ENCODE measurements at places on chromosomes 1 and 21.
A peak's percentile ranks its signal among the peaks of the same experiment; 100 is the strongest.

GRCh38 chr1:163257763-163258162 lies 55.0 kb upstream of the RGS5 start:
- DNase-seq = no peak
- no peak overlapping the region for H3K27ac ChIP-seq
- H3K4me3 ChIP-seq = no peak overlapping the region
- H3K4me1 ChIP-seq = no peaks in the 10 kb centered on the region
- H3K27me3 ChIP-seq = no peaks in the 10 kb centered on the region

DNA sequence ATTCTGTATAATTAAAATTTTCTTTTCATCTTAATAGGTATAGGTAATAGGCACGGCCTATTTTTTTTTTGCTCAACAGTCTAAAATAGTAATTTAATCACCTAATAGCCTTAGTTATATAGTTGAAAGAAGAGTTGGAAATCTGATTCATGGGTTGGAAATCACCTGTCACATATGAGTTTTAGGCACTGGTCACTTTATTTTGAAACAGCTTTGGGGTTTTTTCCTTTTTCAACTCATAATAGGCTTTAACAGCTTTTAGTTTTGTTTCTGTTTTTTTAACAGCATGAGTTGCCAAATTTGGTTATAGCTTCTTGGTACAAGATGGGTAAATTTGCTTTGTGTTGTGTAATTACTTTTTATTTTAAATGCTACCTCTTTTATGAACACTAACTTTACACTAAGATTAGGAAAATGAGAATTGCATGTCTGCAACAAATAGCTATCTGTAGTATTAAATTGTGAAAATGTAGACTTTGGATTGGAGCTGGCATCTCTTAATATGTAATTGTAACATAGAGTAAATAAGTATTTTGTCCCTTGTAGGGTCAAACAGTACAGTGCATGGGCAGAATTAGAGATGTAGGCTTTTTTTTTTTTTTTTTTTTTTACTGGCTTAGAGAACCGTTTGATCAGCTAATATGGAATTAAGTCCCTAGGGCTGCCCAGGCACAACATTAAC lies 109.8 kb downstream of the OSBPL9 start:
- H3K36me3 ChIP-seq = no peaks in the 10 kb centered on the region
- no peaks in the 10 kb centered on the region for H3K27me3 ChIP-seq
- peak overlapping the region; percentile 36 for H3K4me3 ChIP-seq
- peak overlapping the region; percentile 63 for H3K27ac ChIP-seq
- peaks cover 34% of the 10 kb centered on the region for H3K4me1 ChIP-seq

DNA sequence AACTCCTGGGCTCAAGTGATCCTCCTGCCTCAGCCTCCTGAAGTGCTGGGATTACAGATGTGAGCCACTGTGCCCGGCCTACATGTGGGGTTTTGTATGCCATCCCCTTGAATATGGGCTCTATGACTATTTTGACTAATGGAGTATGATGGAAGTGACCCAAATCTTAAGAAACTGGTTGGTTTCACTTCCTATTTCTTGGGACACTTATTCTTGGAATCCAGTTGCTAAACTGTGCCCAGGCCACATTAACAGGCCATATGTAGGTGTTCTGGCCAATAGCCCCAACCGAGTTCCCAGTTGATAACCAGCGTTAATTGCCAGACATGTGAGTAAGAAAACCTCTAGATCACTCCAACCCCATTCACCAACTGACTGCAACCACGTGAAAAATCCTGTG lies 36.3 kb upstream of the CLIC4 start:
- no peaks in the 10 kb centered on the region for H3K36me3 ChIP-seq
- H3K27ac ChIP-seq = no peak overlapping the region
- DNase-seq = no peak

GRCh38 chr21:42446531-42446930 lies 42.8 kb downstream of the UBASH3A start:
- H3K4me1 ChIP-seq = no peaks in the 10 kb centered on the region
- peaks cover 83% of the 10 kb centered on the region for H3K27me3 ChIP-seq
- H3K4me3 ChIP-seq = no peak overlapping the region
- no peaks in the 10 kb centered on the region for H3K36me3 ChIP-seq

DNA sequence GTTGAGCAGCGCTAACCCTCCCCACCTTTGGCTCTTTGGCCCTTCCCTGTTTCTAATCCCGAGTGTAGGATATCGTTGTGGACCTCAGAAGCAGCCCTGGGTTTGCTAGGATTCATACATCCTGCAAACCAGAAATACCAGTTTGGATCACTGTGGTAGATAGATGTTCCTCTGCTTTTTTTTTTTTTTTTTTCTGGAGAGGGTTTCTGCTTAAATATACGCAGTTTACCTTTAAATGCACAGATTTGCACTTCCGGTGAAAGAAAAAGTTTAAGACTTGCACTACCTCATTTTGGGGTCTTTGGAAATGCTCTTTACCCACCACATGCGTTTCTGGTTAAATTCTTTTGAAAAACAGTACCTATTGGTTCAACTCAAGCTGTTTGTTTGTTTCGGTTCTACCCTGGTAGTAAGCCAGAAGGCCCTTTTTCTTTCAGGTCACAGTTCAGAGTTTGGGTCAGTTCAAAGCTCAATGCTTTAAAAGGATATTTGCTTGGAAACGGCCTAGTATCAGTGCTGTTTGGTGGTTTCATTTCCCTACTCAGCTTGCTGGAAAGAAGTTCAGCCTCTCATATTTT lies 908 bp downstream of the DDI2 start:
- peaks cover 7% of the 10 kb centered on the region for H3K4me1 ChIP-seq
- DNase-seq = peak; percentile 54
- H3K36me3 ChIP-seq = 0 out of 2 replicates have a peak, but pooled peaks cover 2% of the 10 kb centered on the region
- H3K27ac ChIP-seq = peak overlapping the region; percentile 75
- H3K4me3 ChIP-seq = peak overlapping the region; percentile 88

DNA sequence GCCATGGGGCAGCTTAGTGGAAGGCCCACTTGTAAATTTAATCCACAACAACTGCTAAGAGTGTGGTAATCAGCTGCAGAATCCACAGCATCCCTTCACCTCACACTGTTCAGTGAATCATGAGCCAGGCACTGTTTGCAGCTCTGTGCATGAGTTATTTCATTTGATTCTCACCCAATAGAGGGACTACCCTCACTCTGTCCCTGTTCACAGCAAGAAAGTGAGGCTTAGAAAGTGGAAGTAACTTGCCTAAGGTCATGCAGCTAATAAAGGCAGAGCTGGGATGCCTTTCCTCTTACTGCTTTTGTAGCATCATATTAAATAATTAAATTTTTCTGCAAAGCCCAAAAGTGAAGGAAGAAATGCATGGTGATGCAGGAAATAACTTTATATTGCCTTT lies 346.5 kb upstream of the PLD5 start:
- H3K27ac ChIP-seq = no peak overlapping the region
- H3K4me1 ChIP-seq = no peaks in the 10 kb centered on the region
- no peak overlapping the region for H3K4me3 ChIP-seq
- no peak for DNase-seq
- no peaks in the 10 kb centered on the region for H3K27me3 ChIP-seq

- no peaks in the 10 kb centered on the region for H3K27me3 ChIP-seq
- H3K36me3 ChIP-seq = no peaks in the 10 kb centered on the region
- no peak for DNase-seq
- no peaks in the 10 kb centered on the region for H3K4me1 ChIP-seq
These were observed 77.2 kb downstream of the MPZL1 start for GRCh38 chr1:167798952-167799351.

GRCh38 chr1:63324779-63325119 lies 2.4 kb downstream of the FOXD3 start:
- H3K4me1 ChIP-seq = no peaks in the 10 kb centered on the region
- H3K27ac ChIP-seq = no peak overlapping the region
- no peak for DNase-seq
- H3K27me3 ChIP-seq = no peaks in the 10 kb centered on the region

DNA sequence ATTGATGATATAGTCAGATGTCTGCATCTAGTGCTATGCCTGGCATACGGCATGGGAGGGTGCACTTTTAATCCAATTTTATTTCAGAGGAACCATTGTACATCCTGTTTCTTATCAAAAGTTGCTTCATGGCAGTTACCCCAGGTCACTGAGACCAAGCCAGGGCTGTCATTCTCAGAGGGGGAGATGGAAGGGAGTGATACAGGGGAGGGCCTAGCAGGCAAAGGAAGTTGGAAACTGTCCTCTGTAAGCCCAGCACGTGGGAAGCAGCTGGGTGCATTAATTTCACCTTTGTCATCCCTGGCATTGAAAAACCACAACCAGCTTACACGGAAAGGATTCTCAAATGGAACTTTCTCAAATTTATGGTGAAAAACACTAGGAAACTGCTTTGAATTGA lies 458.7 kb upstream of the ADAMTS5 start:
- no peak overlapping the region for H3K4me3 ChIP-seq
- no peak for DNase-seq
- H3K27me3 ChIP-seq = no peaks in the 10 kb centered on the region

- H3K4me1 ChIP-seq = peaks cover 29% of the 10 kb centered on the region
- H3K27ac ChIP-seq = no peak overlapping the region
- H3K27me3 ChIP-seq = peaks cover 56% of the 10 kb centered on the region
- no peaks in the 10 kb centered on the region for H3K36me3 ChIP-seq
These were observed 70.4 kb upstream of the TARDBP start for GRCh38 chr1:10941891-10942541.

DNA sequence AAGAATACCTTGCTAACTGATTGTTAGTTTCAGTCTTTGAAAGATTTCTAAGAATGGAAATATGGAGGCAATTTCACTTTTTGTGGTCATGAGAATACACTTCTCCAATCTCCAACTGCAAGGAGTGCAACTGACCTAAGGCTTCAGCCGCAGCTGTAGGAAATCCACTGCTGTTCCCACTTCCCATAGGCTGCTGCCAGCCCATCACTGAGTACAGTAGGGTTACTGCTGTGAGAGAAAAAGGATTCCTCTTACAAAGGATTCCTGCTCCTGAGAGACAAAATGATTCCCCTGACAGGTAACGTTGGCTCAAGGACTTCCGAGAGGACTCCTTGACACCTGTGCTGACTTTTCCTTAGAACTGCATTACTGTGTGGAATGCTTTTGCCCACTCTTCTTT lies 87.4 kb downstream of the ADGRL4 start:
- H3K4me3 ChIP-seq = no peak overlapping the region
- no peaks in the 10 kb centered on the region for H3K4me1 ChIP-seq
- H3K27me3 ChIP-seq = no peaks in the 10 kb centered on the region

- no peaks in the 10 kb centered on the region for H3K27me3 ChIP-seq
- no peak overlapping the region for H3K27ac ChIP-seq
- H3K4me3 ChIP-seq = no peak overlapping the region
- no peaks in the 10 kb centered on the region for H3K36me3 ChIP-seq
- no peak for DNase-seq
- peaks cover 27% of the 10 kb centered on the region for H3K4me1 ChIP-seq
These were observed 36.9 kb downstream of the KCNN3 start for GRCh38 chr1:154833209-154833608.

- DNase-seq = no peak
- peaks cover 41% of the 10 kb centered on the region for H3K4me1 ChIP-seq
- no peak overlapping the region for H3K4me3 ChIP-seq
- no peaks in the 10 kb centered on the region for H3K36me3 ChIP-seq
These were observed 12.0 kb downstream of the CAPN2 start for GRCh38 chr1:223724376-223724775.
